Choroid plexus epithelial cell (primary cell): ENCODE measurements at places on chromosomes 6 and 20.

- DNase-seq, result no peak
These were observed 278.4 kb downstream of the CDH26 start for GRCh38 chr20:60236613-60237012.

GRCh38 chr20:61053889-61054288, 198.2 kb upstream of the CDH4 start:
- DNase-seq, result no peak

DNA sequence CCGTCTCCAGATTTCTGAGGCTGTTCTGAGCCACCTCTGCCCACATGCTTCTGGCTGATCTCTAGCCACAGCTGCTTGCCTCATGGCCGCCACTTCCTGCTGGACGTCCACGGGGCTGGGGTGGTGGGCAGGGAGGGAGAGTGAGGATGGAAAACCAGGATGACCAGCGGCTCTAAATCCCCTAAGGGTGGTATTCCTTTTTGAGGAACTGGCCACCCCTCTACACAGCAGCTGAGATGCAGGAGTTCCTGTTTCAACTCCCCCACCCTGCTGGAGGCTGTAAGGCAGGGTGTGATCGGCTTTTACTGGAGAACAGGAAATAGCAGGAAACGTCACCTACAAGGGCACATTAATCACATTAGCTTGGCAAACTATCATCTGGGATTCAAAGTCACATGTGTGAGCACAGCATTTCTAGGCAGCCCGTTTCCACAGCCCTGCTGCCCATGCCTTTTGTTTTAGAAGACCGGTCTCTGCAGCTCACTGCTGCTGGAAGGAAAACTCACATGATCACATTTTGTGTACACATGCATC, 181.6 kb upstream of the ECI2 start:
- peak; percentile 65 for DNase-seq

- peak; percentile 45 for DNase-seq
These were observed 193.8 kb downstream of the COL12A1 start for GRCh38 chr6:75012018-75012417.

DNA sequence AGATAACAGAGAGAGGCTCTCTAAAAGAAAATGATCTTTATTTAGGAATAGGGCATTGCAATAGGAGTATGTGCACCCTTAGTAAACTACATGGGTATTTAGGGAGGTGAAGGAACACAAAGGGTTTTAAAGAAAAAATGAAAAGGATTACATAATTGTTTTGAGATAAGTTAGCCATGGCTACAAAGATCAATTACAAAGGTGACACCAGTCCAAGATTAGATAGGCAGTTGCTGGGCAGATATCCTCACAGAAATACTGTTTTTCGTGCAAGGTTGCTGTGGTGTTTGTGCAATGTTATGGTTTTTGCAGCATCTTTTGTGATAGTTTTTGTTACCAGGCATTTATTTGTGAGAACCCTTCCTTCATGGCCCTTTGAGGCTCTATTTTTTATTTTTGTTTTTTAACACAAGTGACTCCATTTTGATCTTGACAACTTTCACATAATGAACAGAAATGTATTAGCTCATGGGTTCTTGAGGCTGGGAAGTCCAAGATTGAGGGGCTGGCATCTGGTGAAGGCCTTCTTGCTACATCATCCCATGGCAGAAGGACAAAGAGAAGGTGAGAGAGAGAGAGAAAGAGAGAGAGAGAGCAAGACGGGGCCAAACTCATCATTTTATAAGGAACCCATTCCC, 5.6 kb upstream of the CCNC start:
- no peak for DNase-seq

DNA sequence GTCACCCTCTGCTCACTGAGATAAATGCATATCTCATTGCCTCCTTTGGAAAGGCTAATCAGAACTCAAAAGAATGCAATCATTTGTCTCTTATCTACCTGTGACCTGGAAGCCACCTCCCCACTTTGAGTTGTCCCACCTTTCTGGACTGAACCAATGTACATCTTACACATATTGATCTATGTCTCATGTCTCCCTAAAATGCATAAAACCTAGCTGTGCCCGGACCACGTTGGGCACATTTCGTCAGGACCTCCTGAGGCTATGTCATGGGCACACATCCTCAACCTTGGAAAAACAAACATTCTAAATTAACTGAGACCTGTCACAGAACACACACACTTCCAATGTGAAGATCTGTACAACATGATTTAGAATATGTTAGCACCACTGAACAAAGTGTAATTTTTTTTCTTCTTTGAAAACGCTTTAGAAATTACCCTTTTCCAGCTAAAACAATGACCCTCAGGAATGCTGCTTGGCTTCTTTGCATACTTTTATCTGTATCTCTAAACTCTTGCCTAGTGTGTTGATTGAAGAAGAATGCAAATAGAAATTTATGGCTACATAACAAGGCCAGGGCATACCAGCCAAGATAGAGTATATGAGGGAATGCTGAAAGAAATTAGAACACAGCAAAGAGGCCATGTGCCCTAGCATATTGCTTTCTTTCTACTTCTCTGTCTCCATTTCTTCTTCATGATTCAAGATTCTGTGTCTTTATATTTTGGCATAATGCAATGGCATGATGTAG, 84.6 kb upstream of the DST start:
- DNase-seq, result peak; percentile 63

GRCh38 chr6:52359403-52359802, 2.5 kb upstream of the PAQR8 start:
- no peak for DNase-seq

DNA sequence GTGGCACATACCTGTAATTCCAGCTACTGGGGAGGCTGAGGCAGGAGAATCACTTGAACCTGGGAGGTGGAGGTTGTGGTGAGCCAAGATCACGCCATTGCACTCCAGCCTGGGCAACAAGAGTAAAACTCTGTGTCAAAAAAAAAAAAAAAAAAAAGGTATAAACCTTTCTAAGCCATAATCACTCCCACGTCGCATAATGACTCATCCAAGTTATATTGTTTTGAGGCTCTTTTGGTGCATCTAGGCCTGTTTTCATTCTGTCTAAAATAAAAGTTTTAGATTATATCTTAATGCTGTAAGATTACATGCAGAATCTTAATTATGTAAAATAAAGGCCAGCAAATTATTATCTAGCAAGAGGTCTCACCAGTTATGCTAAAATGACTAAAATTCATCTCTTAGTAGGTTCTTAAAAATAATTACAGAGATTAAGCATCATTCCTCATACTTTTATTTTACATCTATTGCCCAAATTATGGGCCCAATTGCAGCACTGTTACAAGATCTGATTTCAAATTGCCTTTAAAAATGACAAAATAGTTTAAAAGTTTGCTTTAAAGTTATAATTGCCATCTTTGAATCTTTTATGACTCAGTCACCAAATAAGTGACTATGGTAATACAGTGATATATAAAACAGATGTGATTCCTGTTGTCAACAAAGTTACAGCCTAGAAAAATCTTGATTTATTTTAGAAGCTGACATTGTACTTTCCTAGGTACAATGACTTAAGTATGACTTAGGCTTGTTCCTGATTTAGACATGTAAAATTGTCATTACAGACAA, 10.4 kb upstream of the SUMO4 start:
- no peak for DNase-seq

GRCh38 chr20:53077373-53078205, 105.4 kb downstream of the TSHZ2 start:
- DNase-seq, result no peak

GRCh38 chr6:44007818-44008621, 119.2 kb downstream of the MRPL14 start:
- DNase-seq, result no peak

- DNase-seq, result no peak
These were observed 9.2 kb downstream of the PYGB start for GRCh38 chr20:25257130-25257529.

- peak; percentile 26 for DNase-seq
These were observed at the start of gene HRH3 for GRCh38 chr20:62219992-62220665. TSS of gene HRH3 (minus strand) at chr20:62220278. CDS start at chr20:62219970, 308 bp downstream.

- DNase-seq, result no peak
These were observed 376.9 kb downstream of the RNGTT start for GRCh38 chr6:88586371-88587149.
